Suprapubic skin (tissue), 4 donors: ENCODE measurements at places on chromosomes 4 and X.

GRCh38 chr4:19650903-19651864 lies 600.5 kb upstream of the SLIT2 start:
- H3K4me3 ChIP-seq = no peak overlapping the region
- DNase-seq = no peak
- no peaks in the 10 kb centered on the region for H3K27me3 ChIP-seq
- H3K4me1 ChIP-seq = no peaks in the 10 kb centered on the region
- H3K27ac ChIP-seq = no peak overlapping the region

GRCh38 chr4:95363559-95363925 lies 185.2 kb downstream of the UNC5C start:
- no peak for DNase-seq
- no peaks in the 10 kb centered on the region for H3K27me3 ChIP-seq
- no peak overlapping the region for H3K4me3 ChIP-seq
- no peaks in the 10 kb centered on the region for H3K36me3 ChIP-seq

GRCh38 chr4:89382439-89382838 lies 74.8 kb upstream of the GPRIN3 start:
- no peaks in the 10 kb centered on the region for H3K36me3 ChIP-seq
- no peaks in the 10 kb centered on the region for H3K4me1 ChIP-seq
- no peaks in the 10 kb centered on the region for H3K27me3 ChIP-seq
- DNase-seq = no peak
- no peak overlapping the region for H3K27ac ChIP-seq

- H3K4me3 ChIP-seq = no peak overlapping the region
- H3K27ac ChIP-seq = no peak overlapping the region
- H3K36me3 ChIP-seq = no peaks in the 10 kb centered on the region
- DNase-seq = no peak
- H3K27me3 ChIP-seq = no peaks in the 10 kb centered on the region
Observed at GRCh38 chr4:158018221-158018830, 154.5 kb downstream of the GASK1B start.

DNA sequence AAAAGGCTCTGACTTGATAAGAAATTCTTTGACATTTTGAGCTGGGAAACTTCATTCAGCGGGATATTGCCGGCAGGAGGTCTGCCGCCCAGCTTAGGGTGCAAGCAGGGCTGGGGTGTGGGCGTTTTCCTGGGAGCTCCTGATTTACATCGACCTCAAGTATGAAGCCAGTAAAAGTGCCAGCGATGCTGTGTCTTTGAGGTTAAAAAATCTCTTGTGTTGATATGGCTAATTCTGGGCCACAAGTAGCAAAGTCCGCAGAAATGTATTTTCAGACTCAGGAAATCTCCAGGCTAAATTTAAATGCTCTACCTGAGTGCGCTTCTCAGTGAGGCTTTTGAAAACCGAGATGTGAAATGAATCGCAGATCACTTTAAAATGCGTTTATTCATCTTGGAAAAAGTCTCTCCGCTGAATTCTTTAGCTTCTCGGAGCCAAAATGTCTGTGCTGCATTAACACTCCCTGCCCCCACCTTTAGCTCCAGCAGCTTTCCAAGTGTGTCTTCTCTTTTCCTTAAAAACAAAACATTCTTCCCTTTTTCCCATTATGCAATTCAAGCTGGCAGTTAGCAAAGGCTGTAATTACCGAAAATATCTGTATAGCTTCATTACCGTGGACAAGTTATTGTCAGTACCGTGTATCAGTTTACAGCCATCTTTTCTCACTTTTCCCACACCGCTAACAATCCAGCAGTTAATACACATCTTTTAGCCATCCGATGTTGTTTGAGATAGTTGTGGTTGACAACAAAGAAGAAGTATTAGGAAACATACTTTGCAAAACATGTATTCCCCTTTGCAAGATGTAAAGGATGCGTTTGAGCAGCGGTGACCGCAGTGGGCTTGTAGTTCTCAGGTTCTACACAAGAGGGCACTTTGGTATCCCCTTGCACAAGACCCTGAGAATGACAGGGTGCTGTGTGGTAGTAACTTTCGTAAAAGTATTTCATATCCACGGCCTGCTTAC lies 136.0 kb upstream of the STX18 start:
- no peaks in the 10 kb centered on the region for H3K36me3 ChIP-seq
- no peak for DNase-seq
- H3K27ac ChIP-seq = no peak overlapping the region
- peaks cover 5% of the 10 kb centered on the region for H3K4me1 ChIP-seq
- H3K4me3 ChIP-seq = no peak overlapping the region

- peak within 1 kb of the TSS; percentile 94 for H3K27ac ChIP-seq
- DNase-seq = peak; percentile 94
- H3K36me3 ChIP-seq = no peaks in the 10 kb centered on the region
- H3K4me3 ChIP-seq = peak within 1 kb of the TSS; percentile 76
- H3K27me3 ChIP-seq = no peaks in the 10 kb centered on the region
- H3K4me1 ChIP-seq = peaks cover 12% of the 10 kb centered on the region
Observed at GRCh38 chr4:128809477-128810330, at the start of gene JADE1. JADE1 (plus strand) TSS chr4:128809700; CDS start chr4:128831759, 22,059 bp downstream.

DNA sequence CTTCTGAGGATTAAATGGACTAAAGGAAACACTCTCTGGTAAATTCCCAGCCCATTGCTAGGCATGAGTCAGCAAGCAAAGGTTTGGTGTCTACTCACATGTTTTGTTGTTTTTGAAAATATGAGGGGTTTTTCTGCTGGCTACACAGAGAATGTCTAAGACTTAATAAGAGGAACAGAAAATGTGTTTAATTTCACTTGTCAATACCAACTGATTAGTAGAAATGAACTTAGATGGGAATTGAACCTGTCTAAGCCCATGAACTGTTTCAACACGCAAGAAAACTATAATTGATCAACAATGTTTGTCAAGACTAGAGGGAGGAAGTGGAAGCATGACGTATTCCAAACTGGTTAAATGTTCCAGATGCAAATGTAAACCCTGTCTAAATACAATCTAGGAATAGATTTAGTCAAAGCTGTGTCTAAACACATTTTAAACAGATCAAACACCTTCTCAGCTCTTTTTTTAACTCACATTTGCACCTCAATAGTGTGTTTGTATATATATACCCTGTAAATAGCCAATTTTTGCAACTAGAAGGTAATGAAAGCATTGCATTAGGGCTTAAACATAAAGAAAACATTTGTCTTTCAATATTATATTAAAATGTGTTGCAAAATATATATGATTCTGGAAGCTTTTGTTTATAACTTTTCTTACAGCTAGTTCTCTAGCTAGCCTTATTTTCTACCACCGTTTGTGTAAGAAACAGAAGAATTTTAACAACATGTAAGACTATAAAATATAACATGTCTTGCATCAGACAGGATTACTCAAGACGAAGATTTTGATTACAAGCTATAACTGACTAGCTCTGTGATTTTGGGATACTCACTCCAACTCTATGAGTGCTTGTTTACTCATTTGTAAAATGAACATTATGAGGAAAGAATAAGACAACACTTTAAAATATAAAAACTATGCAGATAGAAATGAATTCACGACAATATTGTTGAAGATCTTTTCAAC lies 607.8 kb downstream of the FSTL5 start:
- no peak overlapping the region for H3K27ac ChIP-seq
- no peaks in the 10 kb centered on the region for H3K4me1 ChIP-seq
- H3K4me3 ChIP-seq = no peak overlapping the region
- no peak for DNase-seq

- no peak overlapping the region for H3K4me3 ChIP-seq
- no peak for DNase-seq
- no peak overlapping the region for H3K27ac ChIP-seq
- H3K27me3 ChIP-seq = no peaks in the 10 kb centered on the region
Observed at GRCh38 chr4:88962396-88962795, 94.6 kb downstream of the FAM13A start.

DNA sequence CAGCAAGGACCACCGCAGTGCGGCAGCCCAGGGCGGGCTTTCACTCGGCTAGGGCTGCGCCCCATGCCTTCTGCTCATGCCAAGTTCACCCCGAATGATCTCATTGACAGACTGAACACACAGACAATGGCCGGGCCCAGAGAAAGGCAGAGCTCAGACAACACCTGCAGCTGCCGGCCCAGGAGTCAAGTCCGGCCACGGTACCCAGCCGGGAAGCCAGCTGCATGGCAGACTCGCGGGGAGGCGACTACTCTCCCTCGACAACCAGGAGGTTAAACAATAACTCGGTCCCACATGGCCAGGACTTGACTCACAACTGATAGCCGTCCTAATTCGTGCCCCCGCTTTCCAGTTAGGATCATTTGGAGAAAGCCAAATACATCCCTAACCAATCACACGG lies 50.4 kb downstream of the ABLIM2 start:
- no peaks in the 10 kb centered on the region for H3K36me3 ChIP-seq
- DNase-seq = no peak
- H3K27ac ChIP-seq = no peak overlapping the region
- H3K4me1 ChIP-seq = no peaks in the 10 kb centered on the region
- H3K27me3 ChIP-seq = peaks cover 26% of the 10 kb centered on the region
